ENCODE measurements at places on chromosomes 5 and 9.

GRCh38 chr5:96930058-96930457 is 5.8 kb upstream of the LNPEP start:
- DNase-seq = no peak

- peak; percentile 42 for DNase-seq
These were observed 46.2 kb upstream of the FBXW11 start for GRCh38 chr5:172052450-172053236.

GRCh38 chr5:97877588-97877987 is 694.5 kb upstream of the RIOK2 start:
- DNase-seq = no peak

DNA sequence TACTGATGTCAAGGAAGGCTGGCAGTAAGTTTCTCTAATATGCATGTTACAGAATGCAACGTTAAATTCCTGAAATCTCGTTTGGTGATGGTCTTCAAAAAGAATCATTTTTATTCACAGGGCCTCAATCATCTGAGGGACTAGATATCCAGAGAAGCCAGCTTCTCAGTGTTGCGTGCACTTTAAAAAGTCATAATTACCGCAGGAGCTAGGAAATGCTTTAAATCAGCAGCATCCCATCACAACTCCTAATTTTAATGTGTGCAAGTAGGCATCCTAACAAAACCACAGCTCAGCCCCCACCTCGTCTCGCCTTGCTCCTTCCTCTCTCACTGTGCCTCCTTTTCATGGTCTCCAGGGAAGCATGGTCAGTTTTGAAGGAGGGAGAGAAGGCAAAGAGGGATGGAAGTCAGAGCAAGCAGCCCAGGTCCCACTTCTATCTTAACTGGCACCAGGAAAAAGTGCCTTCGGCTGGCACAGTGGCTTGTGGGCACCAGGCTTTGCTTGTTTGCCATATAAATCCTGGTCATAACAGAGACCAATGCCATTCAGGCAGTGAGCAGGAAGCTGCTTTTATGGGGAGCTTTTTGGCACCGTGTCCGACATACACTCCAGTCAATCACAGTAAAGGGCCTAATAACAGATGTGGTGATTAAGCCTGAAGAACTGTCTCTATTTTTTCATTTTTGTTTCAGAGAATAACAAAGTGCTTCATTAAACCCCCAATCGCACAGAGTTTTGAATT is 21.4 kb downstream of the MEGF10 start:
- no peak for DNase-seq
